ENCODE measurements at places on chromosomes 7 and 10. TPM values are rescaled to one million over a fixed set of nuclear protein-coding genes. Genes with fewer than 3 reads are reported as not detected.

- peak; percentile 79 for DNase-seq
Measured at GRCh38 chr10:102344067-102344466, 51.4 kb upstream of the NFKB2 start.

DNA sequence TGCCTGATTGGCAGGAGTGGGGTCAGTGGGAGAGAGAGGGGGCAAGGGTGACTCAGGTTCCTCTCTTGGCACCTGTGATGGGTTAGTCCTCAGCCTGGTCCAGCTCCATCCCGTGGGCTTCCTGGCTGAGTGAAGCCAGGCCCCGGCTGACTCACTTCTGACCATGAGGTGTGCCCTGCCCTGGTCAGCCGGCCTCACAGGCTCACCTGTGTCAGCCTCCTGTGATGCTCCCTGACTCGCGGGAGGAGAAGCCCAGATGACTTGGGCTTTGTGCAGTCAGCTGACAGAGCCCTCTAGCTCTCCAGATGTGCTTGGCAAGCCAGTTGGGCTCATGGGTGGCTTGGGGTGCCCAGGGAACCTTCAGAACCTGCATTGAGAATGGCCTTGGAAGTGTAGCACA, 16.0 kb upstream of the PPIF start:
- DNase-seq = no peak

- DNase-seq = no peak
Measured at GRCh38 chr10:7565871-7566270, 100.9 kb downstream of the ITIH5 start.

DNA sequence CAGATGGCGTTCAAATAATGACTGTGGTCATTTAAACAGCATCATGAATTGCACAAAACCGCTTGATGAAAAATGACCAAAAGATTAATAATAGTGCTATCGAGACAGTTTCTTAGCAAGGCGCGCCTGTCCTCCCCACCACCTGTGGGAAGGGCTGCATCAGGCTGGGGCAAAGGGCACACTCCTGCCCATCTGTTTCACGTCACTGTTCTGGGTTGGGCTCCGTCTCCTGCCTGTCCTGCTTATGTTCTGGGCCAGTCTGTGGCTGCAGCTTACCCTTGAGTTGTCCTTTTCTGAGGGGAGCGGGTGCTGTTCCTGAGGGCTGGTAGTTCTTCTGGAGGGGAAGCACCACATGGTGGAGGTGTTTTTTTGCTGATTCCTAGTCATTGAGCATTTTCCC, 13.3 kb downstream of the RBM17 start:
- no peak for DNase-seq

DNA sequence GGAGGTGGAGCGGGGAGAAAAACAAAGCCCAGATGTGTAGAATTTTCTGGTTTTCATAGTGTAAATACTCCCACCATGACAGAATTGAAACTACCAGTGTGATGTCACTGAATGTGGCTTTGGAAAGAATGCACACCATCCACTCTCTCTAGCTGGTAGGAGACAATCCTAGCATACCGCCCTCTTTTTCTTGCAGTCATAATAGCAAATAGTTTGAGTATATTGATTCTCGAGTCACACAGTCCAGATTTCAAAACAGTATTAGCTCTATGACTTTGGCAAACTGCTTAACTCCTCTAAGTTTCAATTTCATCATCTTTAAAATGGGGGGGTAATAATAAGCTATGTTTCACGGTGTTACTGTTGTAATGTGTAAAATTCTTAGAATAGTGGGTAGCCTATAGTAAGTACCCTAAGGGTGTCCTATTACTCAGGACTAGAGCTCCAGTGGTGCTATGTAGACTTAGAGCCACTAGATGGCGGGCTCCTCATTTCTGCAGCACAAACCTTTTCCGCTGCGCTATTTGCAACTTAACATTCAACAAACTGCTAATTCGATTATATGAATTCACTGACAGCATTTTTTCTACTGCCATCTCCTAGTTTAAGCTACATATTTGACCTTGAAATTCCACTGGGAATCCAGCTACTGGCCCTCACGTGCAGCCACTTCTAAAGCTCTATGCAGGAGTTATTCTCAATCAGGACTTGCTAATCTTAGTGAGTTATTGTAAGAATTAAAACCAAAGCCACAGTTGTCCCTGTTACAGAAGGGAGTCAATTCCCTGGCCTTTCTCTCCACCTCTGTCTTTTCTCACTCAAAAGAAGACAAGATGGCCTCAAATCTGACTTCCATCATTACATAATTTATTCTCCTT, 18.7 kb downstream of the TAS2R40 start:
- DNase-seq = peak; percentile 81

DNA sequence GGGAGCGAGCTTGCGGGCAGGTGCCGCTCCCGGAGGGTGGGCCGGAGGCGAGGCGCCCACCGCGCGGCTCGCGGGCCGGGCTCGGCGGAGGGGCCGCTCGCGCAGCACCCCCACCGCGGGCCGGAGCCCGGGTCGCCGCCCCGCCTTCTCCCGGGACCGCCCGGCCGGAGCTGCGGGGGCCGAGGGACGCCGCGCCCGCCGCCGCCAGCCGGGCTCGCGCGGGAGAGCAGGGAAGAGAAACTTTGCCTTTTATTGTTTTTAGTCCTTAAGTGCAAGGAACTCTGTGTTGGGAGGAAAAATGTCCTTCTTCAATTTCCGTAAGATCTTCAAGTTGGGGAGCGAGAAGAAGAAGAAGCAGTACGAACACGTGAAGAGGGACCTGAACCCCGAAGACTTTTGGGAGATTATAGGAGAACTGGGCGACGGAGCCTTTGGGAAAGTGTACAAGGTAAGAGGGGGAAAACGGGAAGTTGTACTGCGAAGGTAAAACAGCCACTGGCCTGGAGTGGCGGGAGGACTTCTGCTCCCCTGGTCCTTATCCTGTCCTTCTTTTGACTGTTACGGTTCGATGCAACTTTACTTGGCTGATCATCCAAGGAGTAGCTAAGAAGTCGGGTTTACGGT, 620 bp downstream of the SLK start:
- DNase-seq = peak; percentile 31

- DNase-seq = no peak
Measured at GRCh38 chr10:90784771-90785170, 73.1 kb downstream of the HTR7 start.

- no peak for DNase-seq
Measured at GRCh38 chr10:52220947-52221346, 93.1 kb upstream of the DKK1 start.

The KCNIP2 gene
- polyA plus RNA-seq = 0.37 TPM

- DNase-seq = no peak
Measured at GRCh38 chr10:48789486-48790456, 105.1 kb downstream of the WDFY4 start.

DNA sequence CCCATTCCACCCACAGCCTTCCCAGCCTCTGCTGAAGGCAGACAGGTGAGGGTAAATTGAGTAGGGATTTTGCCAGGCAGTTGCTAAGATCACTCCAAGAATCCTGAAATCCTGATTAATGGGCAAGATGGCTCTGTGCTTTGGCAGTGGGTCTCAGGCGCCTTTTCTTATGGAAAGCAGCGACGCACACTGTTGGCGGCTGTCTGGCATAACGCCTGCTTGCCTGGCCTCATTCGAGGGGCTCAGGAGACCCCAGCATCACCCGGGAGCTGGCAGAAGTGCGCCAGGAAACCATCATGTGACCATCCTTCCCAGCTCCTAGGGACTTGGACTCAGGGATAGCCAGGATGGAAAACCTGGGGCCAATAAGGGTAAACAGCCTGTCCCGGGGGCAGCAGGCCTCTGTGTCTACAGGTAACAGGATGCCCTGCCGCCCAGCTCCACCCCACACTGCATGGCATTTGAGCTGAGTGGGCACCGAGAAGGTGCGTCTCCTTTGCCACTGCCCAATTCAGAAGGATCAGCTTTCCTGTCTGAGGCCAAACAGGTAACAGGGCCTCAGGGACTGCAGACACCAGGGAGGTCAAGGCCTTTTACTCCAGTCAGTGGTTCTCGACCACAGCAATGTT, 98.6 kb downstream of the FAM53B start:
- DNase-seq = no peak

The TAX1BP1 gene
- 70.1 TPM for polyA plus RNA-seq

The EZH2 gene
- polyA plus RNA-seq = 24.8 TPM

GRCh38 chr7:20783125-20783699, 3.5 kb downstream of the SP8 start:
- DNase-seq = no peak
